IMR-90 (cell line): ENCODE measurements at places on chromosomes 7 and 10. TPM values are rescaled to one million over a fixed set of nuclear protein-coding genes. Genes with fewer than 3 reads are reported as not detected.
A peak's percentile ranks its signal among the peaks of the same experiment; 100 is the strongest.

GRCh38 chr7:131511774-131512535, 44.5 kb downstream of the PODXL start:
- no peak for DNase-seq

DNA sequence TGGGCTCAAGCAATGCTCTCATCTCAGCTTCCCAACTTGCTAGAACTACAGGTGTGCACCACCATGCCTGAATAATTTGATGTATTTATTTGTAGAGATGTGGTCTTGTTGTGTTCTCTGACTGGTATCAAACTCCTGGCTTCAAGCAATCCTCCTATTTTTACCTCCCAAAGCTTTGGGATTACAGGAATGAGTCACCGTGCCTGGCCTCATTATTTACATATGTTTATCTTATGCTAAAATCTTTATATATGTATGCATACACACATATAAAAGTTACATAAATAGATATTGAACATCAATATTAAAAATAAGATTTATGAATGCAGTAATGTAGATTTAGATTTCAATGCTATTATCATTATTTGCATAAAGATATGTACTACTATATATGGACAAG, 1634.5 kb upstream of the LRRTM3 start:
- DNase-seq: no peak

The CPED1 gene
- 96.8 and 102 TPM in 2 replicates for total RNA-seq

DNA sequence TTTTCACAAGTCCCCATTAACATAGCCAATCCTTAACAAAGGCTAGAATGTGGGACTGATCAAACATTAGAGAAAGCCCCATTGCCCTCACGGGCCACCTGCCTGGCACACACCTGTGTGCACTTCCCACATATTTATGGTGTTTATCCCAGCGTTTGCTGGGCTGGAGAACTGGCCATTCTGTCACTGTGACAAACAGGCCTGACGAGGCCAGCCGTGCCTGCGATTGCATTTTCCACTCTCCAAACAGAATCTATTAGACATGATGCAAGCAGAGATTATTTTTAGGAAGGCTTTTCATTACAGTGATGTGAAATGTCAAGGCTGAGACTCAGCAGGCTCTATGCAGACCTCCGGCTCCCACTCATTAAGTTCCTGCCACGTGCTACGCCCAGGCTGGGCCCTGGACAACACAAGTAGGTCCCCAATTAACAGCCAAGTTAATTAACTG, 20.4 kb downstream of the PTPRN2 start:
- DNase-seq: no peak

DNA sequence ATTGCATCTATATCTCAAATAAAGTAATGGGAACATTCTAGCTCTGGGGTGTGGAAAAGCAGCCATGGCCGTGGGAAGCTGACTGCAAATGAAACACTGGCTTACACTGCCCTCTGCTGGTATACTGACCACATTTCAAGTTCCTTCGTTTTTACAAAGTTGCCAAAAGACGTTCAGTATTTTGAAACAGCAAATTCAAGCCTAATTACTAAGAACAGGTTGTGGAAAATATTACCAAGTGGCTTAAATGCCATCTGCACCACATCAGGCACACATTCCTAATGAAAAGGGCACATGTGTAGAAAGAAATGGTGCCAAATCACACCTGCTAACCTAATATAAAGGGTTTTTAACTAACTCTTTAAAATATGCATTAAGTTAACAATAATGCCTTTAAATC, 83.9 kb downstream of the JAZF1 start:
- peak; percentile 72 for DNase-seq

DNA sequence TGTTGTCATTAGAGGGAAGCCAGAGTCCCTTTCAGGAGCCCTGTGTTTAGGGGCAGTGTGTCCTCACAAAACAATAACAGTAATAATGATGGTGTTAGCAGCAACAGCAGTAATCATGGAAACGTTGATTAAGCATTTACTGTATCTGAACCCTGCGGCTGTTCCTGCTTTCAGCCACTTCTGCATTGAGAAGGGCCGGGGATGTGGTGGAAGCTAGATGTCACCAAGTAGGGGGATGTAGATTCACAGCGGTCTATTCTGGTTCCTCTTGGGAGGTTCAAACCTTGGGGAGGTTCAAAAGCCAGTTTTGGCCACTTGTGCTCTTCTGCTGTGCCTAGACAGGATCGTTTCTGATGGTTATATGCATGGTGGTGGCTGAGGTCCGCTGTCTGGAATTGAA, 44.8 kb downstream of the PRPF18 start:
- no peak for DNase-seq
